ENCODE measurements at places on chromosomes 2 and 18. TPM values are rescaled to one million over a fixed set of nuclear protein-coding genes. Genes with fewer than 3 reads are reported as not detected.
A peak's percentile ranks its signal among the peaks of the same experiment; 100 is the strongest.

DNA sequence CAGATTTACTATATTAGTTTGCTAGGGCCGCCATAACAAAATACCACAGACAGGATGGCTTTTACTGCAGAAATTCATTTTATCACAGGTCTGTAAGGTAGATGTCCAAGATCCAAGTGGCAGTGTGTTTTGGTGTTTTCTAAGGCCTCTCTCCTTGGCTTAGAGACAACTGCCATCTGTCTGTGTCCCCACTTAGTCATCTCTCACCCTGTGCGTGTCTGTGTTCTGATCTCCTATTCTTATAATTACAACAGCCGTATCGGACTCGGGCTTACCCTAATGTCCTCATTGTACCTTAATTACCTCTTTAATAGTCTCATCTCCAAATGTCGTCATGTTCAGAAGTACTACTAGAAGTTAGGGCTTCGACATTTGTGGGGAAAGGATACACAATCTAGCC is 362.3 kb upstream of the CDH19 start:
- DNase-seq = no peak

The NPHP1 gene
- total RNA-seq = 2.8 TPM

DNA sequence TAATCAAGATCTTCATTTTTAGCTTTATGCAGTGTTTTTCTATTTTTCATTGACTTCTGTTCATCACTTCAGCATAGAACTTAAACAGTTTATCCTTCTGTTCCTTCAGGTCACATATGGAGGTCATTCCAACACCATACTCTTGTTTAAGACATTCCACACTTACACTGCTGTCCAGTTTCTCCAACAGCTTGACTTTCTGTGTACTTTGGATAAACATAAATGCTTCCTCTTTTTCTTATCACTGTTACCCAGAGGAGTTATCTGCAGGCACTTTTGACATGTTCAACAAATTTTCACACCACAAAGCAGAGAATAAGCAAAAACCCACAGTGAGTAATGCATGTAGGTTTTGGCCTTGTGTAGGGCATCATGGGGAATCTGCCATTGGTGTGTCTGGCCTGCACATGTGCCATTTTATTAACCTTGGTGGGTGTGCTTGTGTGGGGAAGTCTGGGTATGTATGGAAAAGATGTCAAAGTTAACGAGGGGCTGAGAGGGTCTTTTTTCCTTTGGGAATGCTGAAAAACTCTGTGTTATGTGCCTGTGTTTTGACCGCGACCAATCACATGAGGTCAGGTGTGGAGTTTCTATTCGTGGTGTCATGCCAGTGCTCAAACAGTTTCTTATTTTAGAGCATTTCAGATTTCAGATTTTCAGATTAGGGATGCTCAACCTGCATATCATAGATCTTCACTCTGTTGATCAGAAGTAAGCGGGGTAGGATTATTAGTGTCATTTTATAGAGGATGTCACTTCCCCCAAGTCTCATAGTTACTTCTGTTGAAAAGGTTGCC is 53.9 kb upstream of the ACVR1 start:
- DNase-seq = no peak

DNA sequence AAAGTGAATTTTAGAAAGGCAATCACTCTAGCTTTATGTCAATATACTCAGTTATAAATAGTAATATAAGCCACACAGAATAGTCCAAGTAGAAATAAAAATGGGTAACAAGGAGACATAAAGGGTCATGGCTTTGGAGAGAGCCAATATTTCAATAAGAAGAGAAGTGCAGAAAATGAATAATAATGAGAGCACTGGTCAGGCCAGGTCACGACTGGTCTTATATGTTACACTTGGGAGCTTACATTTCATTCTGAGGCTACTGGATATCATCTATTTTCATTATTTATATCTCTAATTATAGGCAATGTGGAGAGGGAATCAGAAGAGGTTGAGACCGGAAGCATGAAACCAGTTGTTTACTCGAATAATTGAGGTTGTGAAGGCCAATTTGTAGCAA is 180.8 kb upstream of the PID1 start:
- DNase-seq = no peak

DNA sequence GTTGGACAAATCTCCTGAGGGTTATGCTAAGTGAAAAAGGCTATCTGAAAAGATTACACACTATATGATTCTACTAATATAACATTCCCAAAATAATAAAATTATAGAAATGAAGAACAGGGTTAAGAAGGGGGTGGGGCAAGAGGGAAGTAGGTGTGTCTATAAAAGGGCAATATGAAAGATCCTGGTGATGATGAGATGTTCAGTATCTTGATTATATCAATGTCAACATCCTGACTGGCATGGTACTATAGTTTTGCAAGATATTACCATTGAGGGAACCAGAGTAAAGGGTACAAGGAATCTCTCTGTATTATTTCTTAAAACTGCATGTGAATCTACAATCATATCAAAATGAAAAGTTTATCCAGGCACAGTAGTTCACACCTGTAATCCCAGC is 16.7 kb downstream of the CFAP53 start:
- DNase-seq = no peak

GRCh38 chr18:2391470-2391869 is 179.8 kb downstream of the METTL4 start:
- DNase-seq = no peak

The MTCL1 gene
- 45.1 TPM for total RNA-seq

DNA sequence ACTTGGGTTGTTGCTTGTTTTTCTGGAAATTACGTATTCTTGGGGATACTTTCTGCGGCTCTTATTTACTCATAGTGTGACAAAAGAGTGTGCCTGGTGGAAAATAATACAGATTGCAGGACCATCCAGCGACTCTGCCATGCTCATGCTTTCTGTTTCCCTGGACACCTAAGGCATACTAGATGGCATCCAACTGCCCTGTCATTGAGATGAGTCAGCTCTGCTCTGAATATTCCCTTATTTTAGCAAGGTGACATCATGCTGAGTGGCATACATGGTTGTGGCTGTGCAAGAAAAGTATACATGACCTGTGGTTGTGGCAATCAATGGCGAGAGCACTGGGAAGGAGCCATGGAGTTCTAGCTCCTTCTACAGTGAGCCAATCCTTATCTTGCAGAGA is 471.0 kb downstream of the TMEM182 start:
- DNase-seq = no peak

GRCh38 chr2:217976301-217976700 is 26.5 kb downstream of the TNS1 start:
- DNase-seq = no peak

The ST8SIA5 gene
- 0.75 TPM for total RNA-seq

The CRYGC gene
- not detected for total RNA-seq

GRCh38 chr18:69399253-69399652 is 1.4 kb upstream of the DOK6 start:
- DNase-seq = no peak

DNA sequence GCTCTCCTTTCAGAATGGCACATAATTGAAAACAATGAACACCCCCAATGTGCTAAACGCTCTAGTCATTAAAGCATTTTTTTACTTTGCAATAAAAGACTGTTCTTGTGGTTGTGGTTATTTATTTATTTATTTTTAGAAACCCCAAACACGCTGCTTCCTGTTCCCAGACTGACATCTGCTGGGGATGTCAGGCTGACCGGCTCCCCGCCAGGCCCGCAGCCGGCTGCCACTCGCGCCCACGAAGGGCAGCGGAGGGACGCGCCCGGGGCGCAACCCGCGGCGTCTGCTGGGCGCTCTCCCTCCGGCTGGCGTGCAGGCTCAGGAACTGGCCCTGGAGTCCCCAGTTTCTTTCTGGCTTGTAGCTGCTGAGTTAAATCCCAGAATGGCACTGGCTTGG is 83.1 kb upstream of the SP3 start:
- DNase-seq = no peak

DNA sequence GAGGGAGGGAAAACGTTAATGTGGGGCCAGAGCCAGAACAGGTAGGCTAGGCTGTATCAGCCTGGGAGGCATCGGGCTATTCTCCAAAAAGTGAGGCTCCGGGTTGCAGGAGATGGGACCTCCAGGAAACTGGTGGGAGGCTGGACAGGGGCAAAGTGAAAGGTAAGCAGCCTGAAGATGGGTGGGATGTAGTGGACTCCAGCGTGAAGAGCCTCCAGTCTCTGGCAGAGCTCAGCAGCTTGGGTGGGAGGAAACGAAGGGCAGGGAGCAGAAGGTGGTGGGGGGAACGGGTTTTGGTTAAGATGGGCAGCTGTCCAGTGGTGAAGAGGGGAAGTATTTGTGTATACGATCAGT is 3.1 kb upstream of the EMX1 start:
- peak; percentile 18 for DNase-seq

DNA sequence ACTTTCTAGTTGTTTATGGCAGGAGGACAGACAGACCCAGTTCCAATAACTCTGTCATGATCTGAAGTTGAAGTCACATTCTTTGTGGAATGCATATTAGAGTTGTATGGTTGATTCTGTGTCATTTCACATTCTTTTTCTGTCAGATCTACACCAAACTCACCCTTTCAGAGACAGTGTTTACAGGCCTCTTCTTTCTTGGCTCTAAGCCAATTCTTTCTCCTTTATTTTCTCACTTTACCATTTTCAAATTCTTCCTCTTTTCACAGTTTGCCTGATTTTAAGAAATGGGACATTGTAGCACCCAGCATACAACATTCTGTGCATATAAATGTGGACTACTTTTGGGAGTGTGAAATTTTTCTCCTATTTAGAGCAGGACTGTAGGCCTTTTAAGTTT is 103.7 kb downstream of the CCDC85A start:
- DNase-seq = no peak

- DNase-seq = no peak
These were observed 52.0 kb upstream of the UBXN4 start for GRCh38 chr2:135689679-135690078.

DNA sequence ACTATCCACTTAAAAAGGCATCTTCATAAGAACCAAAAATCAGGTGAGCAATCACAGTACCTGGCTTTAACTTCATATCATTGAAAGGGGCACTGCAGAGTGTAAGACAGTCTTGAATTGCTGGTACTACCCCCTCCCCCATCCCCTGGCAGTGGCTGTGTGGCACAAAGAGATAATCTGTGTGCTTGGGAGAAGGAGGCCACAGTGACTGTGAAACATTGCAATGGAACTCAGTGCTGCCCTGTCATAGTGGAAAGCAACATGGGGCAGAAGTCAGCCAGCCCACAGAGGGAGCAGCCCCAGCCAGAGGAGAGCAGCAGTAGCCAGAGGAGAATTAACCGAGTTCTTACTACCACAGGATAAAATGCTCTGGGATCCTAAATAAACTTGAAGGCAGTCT is 45.3 kb upstream of the UGP2 start:
- no peak for DNase-seq

The AQP12A gene
- total RNA-seq = not detected

DNA sequence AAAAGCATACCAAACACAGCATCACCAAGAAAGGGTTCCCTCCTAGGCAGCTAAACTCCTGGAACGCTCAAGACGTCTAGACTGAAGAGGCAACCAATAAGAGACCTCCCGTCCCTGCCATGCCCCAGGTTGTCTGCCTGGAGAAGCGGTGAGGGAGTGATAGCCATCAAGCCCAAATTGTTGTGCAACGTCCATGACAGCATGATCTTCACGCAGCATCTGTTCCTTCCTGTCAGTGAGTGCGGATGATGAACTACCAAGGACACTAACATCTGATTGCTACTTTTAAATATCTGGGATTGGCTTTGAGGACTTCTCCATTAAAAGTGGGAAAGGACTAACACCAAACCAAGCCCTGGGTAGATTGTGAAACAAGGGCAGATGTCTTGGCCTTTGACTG is 149.7 kb downstream of the TXNL1 start:
- DNase-seq = no peak

- no peak for DNase-seq
These were observed 177.4 kb downstream of the PARD3B start for GRCh38 chr2:204722691-204723090.

DNA sequence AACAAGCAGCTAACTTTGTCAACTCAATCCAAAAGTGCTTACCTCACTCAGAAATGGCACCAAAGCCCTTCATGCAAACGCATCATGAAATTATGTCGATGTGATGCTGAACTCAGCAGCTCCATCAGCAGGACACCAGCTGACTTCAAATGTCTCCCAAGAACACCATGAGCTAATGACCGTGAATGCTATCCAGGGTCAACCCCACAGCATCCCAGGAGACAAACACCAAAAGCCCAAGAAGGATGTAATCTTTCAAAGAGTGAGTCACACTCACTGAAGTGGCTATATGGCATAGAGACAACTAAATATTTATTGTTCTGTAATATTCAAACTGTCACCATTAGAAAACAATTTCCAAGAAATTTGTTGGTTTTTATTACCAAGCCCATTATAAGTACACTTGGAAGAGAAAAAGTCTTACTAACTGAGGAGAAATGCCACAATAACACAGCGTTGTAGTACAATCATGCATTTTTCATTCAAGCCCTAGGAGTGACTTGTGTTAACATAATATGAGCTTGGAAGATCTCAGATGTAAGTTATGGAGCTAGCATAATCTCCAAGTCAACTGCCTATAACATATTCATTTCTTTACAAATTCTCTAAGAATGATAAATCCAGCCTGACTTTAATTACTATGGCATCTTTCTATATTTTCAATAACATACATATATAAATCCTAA is 165.0 kb upstream of the CCDC68 start:
- DNase-seq = no peak

The DYSF gene
- total RNA-seq = 4.8 TPM

The PDCD1 gene
- total RNA-seq = 1.4 TPM

DNA sequence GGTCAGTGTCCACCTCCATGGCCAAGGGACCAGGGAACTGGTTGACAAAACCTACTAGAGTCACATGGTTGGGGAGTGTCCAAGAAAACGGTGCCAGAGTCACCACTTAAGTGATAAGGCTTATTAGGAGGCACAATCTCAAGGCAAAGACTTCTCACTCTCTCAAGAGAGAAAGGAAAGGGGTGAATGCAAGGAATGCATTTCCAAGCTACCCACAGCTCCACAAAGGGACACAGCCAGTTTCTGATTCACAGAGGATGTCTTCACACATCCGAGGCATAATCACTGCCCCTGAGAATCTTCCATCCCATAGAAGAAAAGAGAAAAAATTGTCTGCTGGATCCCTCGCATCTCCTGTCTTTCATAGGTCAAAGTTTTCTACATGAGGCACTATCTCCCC is 269.3 kb downstream of the TNS1 start:
- DNase-seq = no peak

DNA sequence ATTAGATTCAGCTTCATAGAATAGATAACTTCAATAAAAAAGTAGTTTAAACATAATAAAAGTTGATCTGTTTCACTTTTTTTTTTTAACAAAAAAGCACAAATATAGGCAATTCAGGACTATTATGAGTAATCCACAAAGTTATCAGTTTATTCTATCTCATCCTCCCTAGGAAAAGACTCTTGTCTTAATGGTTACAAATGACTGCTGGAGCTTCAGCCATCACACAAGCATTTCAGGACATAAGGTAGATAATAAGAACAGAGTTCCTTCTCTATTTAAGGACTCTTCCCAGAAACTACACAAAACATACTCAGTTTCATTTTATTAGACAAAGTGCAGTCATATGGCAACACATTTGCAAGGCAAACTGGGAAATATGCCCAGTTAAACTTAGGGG is 357.6 kb upstream of the SETBP1 start:
- no peak for DNase-seq

The PTH2R gene
- total RNA-seq = 0.20 TPM

- no peak for DNase-seq
These were observed 2102.3 kb upstream of the CELF4 start for GRCh38 chr18:39667905-39668304.

The LYPD6B gene
- total RNA-seq = 2.0 TPM

The KLHL14 gene
- 1.0 TPM for total RNA-seq
